ENCODE measurements at places on chromosomes 13 and 19. TPM values are rescaled to one million over a fixed set of nuclear protein-coding genes. Genes with fewer than 3 reads are reported as not detected.

ZNF793 gene
- total RNA-seq = 7.2 TPM

ACER1 gene
- 0.33 TPM for total RNA-seq

FAAP24 gene
- 2.3 TPM for total RNA-seq

FUT6 gene
- not detected for total RNA-seq

DPY19L3 gene
- 33.1 TPM for total RNA-seq

All from breast epithelium (tissue), 4 donors.